CD4-positive, alpha-beta T cell treated with Interleukin-21 for 1 hour (primary cell): ENCODE measurements at places on chromosomes 5 and 9.

DNA sequence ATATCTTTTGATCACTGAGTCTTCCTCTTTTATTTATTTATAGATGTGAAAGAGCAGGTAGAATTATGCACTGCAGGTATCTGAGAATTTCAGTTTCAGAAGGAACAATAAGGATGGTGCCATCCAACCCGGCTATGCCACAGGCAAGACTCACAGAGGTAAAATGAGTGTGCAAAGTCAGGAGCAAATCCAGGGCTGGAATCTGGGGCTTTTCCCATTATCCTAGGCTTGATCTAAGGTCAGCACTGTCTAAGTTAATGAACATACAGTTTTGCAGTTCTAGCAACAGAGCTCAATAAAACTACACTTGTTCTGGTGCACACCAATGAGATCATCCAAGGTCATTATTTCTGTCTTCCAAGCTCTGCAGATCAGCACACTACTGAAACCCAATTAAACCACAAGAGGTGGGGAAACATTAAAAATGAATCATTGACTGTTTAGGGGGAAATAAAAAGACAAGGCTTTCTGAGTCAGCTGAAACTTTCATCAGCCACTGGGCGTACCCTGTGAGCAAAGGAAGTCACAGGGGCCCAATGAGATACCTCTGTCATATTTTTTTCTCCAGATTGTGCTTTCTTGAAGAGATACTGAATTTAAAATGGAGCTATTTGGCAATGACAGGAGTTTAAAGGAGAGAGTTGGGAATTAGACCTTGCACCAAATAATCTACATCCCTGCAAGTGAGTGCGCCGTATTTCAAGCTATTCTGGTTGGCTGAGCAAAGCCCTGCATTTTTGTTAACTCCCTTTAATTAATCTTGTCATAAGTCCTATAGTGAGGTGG lies 662.2 kb upstream of the ZNF608 start:
- DNase-seq: no peak

GRCh38 chr9:72150661-72151060 lies 1.4 kb downstream of the GDA start:
- no peak for DNase-seq

- peak; percentile 7 for DNase-seq
These were observed 33.7 kb downstream of the UBE2R2 start for GRCh38 chr9:33850677-33851076.

GRCh38 chr5:176410486-176411180 lies 5.7 kb downstream of the CLTB start:
- DNase-seq: no peak

DNA sequence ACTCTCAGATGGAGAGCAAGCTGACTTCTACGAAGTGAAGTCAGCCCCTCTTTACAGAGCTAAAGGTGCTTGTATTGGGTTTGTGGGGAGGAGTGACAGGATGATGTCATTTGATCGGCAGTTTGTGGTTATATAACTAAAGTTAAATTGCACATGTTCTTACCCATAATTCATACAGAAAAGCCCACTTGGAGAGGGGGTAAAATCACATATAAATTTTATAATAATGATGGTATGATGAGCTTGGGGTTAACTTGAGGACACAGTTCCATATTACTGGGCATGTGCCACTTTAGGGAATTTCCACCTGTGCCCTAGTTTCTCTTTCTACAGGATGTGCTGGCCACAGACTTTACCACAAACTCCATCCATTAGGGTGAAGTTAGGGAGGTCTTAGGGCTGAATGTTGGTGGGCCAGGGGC lies 1178.6 kb upstream of the CDH9 start:
- peak; percentile 11 for DNase-seq

DNA sequence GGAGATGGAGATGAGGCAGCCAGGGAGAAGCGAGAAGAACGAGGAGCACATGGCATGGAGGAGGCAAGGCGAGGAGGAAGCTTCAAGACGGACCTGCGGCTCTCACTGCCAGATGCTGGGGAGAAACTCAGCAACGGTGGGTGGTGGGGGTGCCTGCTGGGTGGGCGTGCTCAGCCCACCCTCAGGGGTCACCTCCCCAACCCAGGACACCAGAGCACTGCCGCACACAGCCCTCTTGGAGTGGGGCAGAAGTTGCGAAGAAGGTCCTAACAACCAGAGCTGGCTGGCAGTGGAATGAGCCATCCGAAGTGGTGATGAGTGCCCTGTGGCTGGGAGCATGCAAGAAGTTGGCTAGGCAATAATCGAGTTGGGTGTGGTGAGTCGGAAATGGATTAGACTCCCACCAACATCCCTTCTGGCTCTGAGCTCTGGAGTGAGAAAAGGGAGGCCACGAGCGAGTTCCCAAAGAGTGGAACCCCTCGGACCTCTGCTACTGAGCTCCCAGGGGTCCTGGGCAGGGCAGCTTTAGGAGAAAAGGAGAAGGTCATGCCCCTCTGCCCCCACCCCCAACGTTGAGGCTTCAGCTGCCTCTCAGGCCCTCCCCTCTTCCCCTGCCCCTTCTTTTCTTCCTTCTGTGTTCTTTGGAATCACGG lies 212.7 kb upstream of the MVB12B start:
- DNase-seq: no peak

DNA sequence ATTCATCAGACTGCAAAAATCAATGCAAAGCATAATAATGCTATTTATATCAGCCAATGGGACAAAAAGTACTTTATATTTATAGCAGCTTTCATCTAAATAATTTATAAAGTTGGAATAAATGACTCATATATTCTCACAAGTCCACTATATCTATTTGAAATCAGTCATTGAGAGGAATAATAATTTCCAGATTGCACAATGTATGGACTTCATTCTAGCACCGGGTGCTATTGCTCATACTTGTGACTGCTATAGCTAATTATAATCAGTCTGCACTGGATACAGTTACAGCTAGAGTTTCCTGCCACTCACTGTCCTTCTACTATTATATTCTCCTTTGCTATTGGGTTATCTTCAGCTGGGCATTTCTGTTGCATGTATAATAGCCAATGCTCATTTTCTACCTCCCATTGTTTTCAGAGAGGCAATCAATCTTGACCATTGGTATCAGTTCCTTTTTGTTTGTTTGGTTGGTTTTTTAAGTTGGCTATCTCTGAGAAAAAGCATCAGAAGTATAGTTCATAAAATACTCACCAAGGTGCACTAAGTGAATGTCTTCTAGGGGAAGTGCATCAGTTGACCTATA lies 1.9 kb downstream of the CDH18 start:
- DNase-seq: no peak

- DNase-seq: no peak
These were observed 10.3 kb downstream of the ANKH start for GRCh38 chr5:14861123-14861765.

GRCh38 chr9:7710686-7711085 lies 88.9 kb downstream of the DMAC1 start:
- no peak for DNase-seq

DNA sequence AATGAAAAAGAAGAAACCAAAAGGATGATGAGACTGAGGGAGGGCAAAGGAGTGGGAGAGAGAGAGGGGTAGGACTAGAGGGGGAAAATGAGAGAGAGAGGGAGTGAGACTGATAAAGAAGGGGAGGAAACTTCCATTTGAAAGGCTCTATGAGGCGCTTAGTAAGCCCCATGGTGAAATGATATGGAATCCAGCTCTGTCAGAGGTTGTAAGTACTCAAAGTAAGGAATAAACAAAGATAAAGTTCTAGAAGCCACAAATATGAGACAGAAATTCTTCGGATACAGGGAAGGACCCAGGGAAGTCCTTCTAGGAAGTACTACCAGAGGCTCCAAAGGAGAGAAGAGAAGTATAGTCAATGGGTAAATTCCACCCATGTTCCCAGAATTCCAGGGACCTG lies 21.7 kb upstream of the VLDLR start:
- no peak for DNase-seq

DNA sequence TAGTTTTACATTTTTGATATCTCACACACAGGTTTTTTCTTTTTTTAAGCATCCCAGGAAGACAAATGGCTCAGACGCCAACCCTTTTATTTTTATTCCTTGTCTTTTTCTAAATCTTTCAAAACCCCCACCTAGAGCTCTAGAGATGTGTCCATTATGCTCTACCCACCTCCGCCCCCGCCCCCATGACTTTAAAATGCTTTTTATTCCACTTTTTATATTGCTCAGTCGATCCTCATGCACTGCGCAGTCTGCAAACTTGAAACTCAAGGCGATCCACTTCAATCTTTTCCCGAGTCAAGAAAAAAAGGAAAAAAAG lies 411 bp upstream of the MAT2B start:
- no peak for DNase-seq

DNA sequence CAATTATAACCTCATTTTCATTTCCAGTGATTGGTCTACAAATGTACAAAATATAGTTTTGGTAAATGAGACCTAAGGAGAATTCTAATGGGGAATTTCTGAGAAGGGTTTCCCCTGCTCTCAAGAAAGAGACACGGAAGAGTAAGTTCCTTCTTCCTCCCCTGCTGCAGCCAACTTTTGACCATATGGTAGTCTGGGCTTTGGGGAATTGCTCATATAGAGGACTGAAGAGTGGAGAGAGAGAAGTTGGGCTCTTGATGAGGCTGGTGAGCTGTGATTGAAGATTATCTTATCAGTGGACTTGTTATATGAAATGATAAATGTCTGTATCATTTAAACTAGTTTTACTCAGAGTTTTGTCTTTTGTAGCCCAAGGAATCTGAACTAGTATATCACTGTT lies 4.3 kb upstream of the LNPEP start:
- no peak for DNase-seq

DNA sequence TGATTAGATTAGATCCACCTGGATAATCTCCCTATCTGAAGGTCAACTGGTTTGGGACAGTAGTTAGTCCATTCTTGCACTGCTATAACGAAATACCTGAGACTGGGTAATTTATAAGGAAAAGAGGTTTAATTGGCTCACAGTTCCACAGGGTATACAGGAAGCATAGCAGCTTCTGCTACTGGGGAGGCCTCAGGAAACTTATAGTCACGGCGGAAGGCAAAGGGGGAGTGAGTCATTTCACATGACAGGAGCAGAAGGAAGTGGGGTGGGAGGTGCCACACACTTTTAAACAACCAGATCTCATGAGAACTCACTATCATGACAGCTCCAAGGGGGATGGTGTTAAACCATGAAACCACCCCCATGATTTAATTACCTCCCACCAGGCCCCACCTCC lies 9.9 kb downstream of the C9orf40 start:
- peak; percentile 3 for DNase-seq

- DNase-seq: peak; percentile 87
These were observed 131.8 kb upstream of the CHD1 start for GRCh38 chr5:99060306-99061261.

GRCh38 chr9:112044186-112044585 lies 130.9 kb downstream of the SUSD1 start:
- DNase-seq: no peak

- peak; percentile 61 for DNase-seq
These were observed 1.9 kb upstream of the RIC1 start for GRCh38 chr9:5626727-5627634.

DNA sequence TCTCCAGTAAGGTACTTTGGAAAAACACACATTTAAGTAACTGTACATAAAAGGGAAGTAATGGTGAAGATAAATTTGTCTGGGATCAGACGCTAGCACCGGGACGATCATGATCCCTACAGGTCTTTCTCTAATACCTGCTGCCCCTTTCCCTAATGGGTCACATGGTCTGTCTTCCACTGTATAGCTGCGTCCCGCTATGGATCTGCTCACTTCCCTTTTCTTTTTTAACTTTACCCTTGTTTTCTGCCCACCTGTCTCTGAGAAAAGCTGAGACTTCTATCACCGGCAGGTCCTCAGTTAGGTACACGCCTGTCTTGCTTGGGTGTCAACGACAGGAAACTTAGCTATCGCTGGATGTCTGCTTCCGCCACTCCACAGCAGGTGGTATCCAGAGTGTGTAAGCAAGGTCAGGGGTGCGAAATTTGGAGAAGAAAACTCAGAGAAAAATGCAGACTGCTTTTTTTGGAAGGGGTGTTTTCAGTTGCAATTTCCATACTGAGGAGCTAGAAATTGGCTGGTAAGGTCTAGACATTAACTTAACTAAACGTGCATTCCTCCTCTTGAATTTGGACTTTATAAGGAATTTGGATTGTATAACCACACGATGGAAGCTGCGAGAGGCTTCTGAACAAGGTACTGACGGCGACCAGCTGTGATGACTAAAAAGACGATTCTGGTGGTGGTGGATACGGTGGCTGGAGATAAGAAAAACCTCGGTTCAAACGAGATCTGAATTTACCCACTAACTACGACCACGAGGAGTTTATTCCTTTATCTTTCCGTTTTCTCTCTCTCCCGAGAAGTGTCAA lies 1.1 kb upstream of the ICE1 start:
- peak; percentile 34 for DNase-seq

GRCh38 chr5:169011451-169011850 lies 289.5 kb downstream of the SLIT3 start:
- DNase-seq: no peak

DNA sequence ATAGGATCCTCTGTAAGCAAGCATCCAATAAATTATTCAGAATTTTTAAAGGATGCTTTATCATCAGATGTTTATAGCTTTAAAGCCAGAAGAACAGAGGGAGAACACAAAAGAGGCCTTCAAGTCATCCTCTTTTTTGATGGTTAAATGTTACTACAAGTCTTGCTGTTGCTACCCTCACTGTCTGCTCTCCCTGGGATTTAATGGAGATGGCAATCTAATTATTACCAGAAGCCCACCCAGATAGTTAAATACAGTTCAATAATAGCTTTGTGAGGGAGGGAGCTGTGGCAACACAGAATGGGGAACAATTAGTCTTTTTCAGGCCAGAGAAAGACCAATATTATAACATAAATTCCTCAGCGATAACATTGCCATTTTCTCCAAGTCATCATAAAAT lies 87.0 kb upstream of the ACTBL2 start:
- no peak for DNase-seq

DNA sequence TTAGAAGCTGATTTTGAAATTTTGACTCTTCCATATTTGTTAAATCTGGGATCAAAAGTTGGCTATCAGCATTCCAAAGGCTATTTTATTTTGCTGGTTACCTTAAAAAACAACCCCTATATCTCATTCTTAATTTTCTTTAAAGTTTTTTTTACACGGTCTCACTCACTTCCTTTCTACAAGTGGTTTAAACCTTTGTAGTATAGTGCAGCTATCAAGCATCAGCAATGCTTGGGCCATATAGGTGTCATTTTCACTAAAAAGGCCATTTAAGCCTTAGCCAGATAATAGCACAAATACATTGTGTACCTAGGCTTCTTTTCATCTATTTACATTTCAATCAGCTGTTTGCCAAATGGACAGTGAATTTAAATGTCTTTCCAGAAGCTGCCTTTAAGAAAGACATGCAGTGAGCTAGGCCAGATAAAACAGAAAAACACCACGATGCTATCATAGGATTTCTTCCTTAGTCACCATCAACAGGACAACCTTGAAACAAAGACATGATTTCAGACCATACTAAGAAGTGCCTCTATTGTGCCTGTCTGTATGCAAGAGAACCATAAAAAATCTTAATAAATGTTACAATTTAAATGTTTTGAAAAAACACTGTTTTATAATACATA lies 104.2 kb downstream of the RAPGEF6 start:
- DNase-seq: no peak

DNA sequence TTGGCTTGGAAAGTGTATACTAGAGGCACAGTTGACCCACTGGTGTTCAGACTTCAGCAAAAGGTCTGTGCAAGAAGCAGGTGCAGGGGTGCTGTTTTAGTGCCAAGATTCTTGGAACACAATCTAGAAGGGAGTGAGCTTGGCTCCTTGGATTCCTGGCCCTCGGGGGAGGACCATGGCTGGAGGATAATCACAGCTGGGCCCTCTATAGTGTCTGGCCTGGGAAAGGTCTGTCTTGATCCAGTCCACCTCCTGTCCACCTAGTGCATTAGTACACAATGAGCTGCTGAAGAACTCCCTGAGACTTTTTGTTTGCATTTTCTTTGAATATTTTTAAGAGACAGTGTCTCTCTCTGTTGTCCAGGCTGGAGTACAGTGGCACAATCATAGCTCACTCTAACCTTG lies 50.4 kb upstream of the PLPP1 start:
- no peak for DNase-seq
